CD4-positive, alpha-beta T cell treated with Interleukin-15 for 1 hour (primary cell): ENCODE measurements at places on chromosomes 6 and 20.

DNA sequence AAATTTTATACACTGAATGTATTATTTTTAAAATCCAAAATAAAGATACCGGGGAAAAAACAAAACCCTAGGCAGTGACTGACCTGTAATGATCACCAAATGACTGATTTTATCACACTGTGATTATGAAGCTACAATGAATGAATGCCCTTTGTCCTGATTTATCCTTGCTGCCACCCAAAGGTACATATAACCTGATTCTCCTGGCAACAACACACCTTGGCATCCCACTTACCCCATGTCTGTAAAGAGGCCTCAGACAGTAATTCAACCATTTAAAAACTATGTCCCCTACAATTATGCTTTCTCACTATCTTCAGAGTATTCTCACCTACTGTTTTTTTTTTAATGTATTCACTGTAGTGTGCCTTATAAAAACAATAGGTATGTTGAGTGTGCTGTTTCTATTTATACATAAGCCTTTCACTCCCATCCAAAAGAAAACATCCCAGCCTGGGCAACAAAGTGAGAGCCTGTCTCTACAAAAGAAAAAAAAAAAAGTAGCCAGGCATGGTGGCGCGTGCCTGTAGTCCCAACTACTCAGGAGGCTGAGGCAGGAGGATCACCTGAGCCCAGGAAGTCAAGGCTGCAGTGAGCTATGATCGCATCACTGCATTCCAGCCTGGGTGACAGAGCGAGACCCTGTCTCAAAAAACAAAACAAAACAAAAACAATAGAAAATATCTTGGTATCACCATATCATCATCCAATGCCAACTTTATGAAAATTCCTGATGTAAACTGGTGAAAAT, 21.7 kb downstream of the B4GALT5 start:
- no peak for DNase-seq

DNA sequence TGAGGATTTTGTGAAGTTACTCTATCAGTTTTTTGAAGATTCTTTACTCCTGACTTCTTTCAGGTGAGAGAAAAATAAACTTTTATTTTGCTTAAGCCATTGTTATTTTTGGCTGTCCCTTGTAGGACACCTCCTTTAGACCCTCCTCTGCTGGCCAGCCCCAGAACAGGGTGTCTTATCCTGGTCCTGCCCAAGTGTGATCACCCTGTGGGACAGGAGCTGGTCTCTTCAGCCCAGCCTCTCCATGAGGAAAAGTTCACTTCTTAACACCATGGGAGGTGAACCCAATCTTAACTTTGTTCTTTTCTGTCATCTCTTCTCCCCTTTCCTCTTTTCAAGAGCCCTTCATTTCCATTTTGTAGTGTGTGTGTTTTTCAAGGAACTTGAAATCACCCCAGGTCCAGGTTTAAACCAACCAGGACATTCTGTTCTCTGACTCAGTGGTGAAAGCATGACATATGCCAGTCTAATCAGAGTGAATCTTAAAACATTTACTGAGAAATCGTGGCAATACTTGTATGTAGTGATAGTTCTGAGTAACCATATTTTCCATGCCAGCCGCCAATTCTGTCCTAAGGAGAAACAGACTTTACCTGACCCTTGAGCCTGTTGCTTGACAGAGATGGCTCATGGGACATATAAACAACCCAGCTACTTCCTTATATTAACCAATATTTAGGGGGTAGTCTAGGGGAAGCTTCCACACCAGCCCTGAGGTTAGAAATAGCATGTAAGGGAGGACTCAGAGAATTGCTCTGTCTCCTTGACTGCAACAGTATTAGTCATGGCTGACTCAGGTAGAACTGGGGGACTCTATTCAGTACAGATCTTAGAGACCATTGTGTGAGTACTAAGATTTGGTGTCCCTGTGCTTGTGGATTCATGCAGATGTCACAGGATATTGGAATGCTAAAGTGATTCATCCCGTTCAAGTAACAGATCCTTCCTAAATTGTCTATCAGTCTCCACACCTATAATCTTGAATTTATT, 48.8 kb downstream of the FLRT3 start:
- DNase-seq = no peak

- DNase-seq = no peak
Observed at GRCh38 chr6:13709689-13710551, 1.7 kb downstream of the RANBP9 start.

DNA sequence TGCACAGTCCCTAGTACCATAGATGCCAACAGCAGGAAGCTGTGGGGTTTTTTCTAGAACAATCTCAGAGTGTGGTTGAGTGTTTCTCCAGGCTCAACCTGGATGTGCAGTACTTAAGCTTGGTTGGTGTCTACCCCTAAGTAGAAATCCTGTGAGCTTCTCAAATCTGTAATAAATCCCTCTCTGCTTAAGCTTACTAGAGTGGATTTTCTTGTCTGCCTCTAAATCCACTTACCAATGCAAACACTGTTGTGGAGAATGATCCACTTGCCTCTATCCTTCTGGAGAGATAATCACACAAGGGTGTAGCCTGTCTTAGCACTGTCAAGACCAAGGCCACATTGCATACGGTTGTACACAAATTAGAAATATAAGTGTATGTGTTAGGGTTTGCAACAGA, 43.3 kb upstream of the CLIC5 start:
- DNase-seq = no peak

- DNase-seq = peak; percentile 36
Observed at GRCh38 chr6:16205377-16206144, 32.8 kb upstream of the GMPR start.

DNA sequence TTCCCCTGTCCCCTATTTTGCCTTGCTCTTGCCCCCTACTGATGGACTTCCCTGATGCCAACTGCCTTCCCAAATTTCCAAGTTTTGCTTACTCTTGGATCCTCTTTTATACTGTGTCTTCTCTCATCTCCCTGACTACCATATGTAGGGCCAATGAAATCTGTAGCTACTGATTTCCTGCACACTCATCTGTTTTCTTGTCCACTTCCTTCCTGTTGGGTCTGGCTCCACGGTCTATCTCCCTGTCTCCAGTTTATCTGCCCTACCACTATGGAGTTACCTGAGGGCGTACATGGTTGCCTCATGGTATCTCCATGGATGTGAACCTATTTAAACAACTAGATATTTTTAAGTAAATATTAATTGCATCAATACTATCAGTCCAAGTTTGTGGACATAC, 140.3 kb upstream of the MCHR2 start:
- DNase-seq = no peak

GRCh38 chr20:57509665-57510237, 15.2 kb downstream of the CTCFL start:
- no peak for DNase-seq

DNA sequence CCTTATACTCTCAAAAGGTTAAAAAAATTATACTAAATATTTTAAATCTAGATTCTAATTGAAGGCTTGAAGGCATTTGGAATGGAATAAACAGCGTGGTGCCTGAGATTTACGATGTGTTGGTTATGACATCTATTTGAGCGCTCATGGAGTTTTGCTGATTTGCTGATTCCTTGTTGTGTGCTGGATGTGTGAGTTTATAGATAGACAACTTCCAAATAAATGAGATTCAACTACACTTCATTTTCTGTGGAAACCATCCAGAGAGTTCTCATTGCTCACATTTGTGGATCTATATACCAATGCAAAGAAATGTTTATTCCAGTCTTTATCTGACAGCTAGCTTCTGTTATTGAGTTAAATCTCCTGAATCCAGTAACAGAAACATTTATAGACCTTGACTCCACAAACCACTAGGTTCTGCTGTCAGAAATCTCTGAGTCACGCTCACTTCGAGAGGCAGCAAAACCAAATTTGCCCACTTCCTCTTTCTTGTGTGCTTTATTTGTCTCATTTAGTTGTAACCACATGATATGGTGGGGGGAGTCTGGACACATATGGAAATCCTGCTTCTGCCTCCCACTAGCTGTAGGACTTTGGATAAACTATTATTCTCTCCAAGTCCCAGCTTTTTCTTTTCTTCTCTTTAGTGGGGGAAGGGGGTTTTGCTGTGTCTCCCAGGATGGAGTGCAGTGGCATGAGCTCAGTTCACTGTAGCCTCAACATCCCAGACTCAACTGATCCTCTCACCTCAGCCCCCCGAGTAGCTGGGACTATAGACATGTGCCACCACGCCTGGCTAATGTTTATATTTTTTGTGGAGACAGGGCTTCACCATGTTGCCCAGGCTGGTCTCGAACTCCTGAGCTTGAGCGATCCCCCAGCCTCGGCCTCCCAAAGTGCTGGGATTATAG, 54.5 kb downstream of the IPCEF1 start:
- peak; percentile 45 for DNase-seq

- DNase-seq = no peak
Observed at GRCh38 chr6:113971741-113972140, 793 bp upstream of the HDAC2 start.

DNA sequence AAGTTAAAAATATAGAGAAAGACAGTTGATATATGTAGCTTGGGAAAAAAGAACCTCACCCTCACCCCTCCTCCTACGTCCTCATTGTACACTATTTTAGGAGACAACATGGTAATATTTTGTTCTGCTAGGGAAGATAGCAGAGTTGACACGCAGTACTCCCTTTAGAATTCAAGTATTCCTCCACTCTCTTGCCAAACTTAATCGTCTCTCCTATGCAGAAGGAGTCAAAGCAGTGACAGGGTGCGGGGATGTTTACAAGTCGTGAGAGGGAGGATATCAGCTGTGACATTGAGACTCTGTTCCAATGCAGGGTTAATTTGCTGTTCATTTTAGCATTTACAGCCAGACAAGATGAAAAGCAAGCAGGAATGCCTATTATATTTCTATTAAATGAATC, 97.5 kb downstream of the SOBP start:
- no peak for DNase-seq

DNA sequence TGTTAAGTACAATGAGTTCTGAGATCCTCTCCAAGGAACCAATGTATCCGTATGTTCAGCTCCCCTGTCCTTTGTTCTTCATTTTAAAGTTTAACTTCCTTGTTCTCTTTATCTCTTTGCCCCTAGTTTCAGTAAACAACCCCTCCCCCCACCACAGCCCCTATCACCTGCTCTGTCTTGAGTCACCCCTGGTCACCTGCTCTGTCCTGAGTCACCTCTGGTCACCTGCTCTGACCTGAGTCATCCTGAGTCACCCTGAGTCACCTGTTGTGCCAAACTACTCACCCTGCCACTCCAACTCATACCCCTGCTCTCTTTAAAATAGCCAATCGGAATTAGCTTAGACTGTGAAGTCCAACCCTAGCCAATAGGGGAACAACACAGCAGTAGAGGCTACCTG, 288.7 kb upstream of the CDYL start:
- no peak for DNase-seq

DNA sequence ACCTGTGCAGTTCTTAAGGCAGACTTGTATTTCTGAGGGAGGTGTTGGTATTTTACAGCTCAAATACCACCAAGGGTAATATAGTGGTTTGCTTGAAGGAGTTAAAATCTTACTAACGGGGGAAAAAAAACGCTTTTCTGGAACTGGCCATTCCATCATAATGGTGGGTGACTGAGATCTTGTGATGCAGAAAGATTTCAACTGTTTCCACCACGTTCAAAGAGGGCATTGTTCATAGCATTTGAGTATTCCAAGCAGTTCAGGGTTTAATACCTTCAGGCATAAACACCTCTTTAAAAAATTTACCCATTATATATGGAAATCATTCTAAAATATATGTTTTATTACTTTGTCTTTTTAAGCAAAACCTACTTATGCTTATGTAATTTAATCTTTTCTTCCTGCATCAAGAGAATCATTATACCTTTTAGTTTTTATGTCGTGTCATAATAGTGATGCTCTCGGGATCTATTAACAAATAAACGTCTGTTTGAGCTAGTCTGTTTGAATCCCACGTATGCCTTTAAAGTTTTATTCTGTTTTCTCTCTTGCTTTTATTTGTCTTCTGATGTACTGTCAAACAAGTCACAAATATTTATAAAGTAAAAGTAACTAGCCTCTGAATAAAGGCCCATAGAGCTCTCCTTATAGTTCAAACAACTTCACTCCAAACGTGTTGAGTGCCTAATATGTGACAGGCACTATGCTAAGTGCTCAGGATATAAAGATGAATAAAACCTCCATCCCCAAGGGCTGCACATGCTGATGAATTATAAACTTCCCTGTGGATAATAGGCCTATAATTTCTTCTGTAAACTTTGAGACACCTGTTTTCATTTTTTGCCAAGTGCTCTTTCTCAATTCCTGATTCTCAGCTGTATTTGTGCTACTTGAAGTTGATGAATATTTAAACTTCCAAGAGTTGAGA, 298.8 kb upstream of the FERMT1 start:
- DNase-seq = no peak

GRCh38 chr6:2920671-2921112, 17.6 kb upstream of the SERPINB9 start:
- no peak for DNase-seq

GRCh38 chr6:110944681-110945151, 13.8 kb upstream of the GTF3C6 start:
- peak; percentile 57 for DNase-seq

GRCh38 chr6:1778686-1779235, 169.0 kb downstream of the FOXC1 start:
- DNase-seq = no peak

- DNase-seq = no peak
Observed at GRCh38 chr6:170067923-170068360, 222.9 kb downstream of the DLL1 start.

DNA sequence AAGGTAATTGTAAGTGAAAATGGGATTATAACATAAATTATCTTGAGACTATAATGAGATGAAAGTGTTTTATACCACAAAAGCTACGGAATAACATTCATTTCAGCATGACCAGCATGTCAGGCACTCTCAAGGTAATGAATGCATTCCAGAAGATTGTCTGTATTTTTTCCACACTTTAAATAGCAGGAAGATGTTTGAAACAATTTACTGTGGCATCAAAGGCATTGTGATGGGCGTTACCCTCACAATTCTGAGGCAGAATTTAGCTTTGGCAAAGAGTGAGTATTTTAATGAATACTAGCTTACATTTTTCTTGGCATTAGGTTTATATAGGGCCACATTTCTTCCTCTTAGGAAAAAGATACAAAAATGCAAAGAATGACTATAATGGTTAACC, 627.2 kb downstream of the BCKDHB start:
- DNase-seq = no peak

DNA sequence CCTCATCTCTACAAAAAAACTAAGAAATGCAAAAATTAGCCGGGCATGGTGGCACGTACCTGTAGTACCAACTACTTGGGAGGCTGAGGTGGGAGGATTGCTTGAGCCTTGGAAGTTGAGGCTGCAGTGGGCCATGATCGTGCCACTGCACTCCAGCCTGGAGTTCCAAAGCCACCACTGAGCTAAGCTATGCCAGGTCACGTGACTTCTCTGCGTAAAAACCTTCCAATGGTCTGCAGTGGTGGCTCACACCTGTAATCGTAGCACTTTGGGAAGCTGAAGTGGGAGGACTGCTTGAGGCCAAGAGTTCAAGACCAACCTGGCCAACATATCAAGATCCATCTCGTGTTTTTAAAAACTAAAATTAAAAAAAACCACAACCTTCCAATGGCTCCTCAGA, 1.7 kb downstream of the SF3B5 start:
- DNase-seq = no peak

- no peak for DNase-seq
Observed at GRCh38 chr6:149046164-149046821, 271.2 kb upstream of the TAB2 start.
